Brain pericyte (primary cell): ENCODE measurements at places on chromosomes 3 and 15.
A peak's percentile ranks its signal among the peaks of the same experiment; 100 is the strongest.

DNA sequence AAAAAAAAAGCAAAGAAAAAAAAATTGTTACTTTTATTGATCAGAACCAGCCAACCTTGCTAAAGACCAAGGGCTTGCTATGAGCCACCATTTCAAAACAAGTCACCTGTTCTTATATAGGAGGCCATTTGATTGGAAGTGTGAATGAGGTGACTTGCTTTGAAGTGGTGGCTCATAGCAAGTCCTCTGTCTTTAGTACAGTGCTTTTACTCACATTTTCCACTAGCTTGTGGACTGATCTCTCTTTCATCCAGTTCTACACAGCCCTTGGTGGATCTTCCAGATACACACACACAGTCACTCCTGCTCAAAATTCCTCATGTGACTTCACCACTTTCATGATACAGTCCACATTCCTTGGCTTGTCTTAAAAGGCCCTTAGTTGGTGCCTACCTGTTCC is 13.5 kb downstream of the CLSTN2 start:
- no peak for DNase-seq

DNA sequence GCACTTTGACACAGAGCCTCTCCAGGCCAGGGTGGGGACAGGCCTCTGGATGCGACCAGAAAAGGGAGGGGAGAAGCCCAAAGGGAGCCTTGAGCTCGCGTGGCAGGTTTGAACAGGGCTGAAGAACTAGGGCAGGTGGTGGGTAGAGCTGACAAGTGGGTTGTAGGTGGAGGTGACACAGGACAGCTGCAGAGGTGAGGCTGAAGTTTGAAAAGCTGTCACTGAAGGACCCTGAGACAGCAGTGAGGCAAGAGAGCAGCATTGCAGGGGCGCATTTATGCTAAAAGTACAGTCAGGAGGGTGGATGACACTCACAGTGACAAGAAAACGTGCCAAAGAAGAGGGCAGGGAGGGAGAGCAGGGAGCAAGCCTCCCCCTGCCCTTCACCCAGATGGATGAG is 21.8 kb upstream of the EPB42 start:
- no peak for DNase-seq

DNA sequence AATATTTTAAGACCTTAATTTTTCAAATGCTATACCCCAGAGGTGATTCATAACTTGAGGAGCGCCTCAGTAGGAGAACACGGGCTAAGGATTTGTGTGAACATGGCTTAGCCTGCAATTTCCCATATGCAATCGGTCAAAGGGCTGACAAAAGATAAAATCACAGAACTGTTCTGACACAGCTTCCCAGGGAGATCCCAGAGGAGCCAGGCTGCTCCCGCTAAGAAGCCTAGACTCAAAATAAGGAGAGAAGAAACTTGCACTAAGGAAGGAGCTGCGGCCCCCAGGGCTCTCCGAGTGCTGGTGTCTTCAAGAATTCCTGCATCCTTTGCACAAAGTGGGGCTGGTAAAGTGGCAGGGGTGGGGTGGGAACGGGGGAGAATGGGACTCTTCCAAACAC is 106.3 kb upstream of the DLG1 start:
- DNase-seq: no peak

- DNase-seq: no peak
Measured at GRCh38 chr3:177084616-177085015, 112.7 kb downstream of the TBL1XR1 start.

GRCh38 chr3:142946861-142947260 is 16.6 kb downstream of the PAQR9 start:
- DNase-seq: no peak

GRCh38 chr3:117910820-117911521 is 1123.7 kb downstream of the IGSF11 start:
- no peak for DNase-seq

DNA sequence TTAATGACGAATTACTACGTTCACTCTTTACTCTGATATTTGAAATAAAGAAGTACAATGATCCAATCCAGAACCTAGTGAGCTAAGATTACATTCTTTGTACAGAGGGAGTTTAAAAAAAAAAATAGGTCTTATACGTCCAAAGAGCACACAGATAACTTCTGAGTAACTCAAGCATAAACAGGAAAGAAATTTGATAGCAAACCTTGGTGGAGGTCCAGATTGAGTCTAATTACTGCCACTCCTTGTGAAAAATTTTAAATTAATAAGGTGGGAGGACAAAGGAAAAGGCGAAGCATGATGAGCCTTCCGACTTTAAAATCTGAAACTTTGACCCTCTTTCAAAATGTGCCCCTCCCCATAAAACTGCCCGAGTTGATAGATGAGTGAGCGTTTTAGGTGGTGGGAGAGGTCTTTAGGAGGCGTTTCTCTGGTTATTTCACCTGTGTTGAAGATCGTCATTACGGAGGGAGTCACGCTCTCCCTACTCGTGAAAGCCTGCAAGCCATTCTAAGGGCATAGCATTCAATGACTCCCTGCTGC is 127.0 kb upstream of the ROBO2 start:
- no peak for DNase-seq

DNA sequence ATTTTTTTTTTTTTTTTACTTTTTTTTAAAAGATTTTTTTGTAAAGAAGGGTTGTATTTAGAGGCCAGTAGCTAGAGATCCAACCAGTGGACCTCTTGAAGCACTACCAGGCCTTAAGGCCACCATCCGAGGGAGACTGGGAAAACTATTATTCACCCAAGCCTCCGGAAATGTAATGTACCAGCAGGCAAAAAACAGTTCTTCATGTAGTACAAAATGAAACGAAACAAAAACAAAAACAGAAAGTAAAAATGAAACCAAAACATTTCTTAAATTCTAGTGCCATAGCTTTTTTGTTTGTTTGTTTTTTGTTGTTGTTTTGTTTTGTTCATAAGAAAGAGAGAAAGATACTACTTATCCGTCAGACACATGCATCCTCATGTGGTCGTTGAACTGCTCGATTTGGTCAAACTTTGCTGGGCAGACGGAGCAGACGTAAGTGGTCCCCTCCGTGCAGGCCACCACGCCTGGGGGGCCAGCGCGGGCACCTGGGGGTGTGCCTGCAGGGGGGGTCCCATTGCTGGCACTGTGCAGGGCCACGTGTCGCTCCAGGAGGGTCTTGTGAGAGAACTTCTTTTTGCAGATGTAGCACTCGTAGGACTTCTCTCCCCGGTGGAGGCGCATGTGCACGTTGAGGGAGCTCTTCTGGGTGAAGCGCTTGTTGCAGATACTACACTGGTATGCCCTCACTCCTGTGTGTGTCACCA is 45.0 kb downstream of the TIGIT start:
- no peak for DNase-seq

- peak; percentile 82 for DNase-seq
Measured at GRCh38 chr3:113275929-113276750, 64.8 kb downstream of the BOC start.

DNA sequence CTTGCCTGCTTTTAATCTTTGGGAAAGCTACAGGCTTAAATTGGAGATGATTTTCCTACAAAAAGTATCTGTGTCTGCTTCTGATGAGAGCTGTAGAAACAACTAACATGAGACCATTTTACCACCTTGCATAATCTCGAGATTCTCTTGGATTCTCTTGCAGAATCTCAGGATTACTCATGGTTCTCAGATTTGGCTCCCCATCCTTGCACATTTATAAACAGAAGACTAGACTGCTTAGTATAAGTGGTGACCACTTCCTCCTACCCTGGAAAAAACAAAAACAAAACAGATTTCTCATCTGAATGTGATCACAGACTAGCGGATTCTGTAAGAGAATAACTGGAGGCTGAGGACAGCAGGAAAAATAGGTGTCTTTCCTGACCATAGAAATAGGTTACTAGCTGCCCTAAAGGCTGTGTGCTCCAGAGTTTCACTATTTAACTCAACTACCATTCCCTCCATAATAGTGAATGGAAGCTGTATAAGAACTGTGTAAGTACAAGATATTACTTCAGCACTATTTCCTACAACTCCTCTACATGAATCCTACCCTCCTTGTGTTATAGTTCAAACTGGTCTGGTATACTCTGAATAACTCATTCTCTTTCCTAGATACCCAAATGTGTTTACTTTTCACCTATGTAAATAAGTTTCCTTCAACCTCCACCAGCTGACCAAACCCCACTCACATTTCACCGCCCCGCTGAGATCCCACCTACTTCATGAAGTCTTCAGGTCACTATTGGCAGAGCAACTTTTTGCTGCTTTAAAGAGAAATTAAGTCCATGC is 122.2 kb upstream of the C2CD4B start:
- DNase-seq: no peak

GRCh38 chr3:30872879-30873278 is 21.6 kb downstream of the GADL1 start:
- no peak for DNase-seq

DNA sequence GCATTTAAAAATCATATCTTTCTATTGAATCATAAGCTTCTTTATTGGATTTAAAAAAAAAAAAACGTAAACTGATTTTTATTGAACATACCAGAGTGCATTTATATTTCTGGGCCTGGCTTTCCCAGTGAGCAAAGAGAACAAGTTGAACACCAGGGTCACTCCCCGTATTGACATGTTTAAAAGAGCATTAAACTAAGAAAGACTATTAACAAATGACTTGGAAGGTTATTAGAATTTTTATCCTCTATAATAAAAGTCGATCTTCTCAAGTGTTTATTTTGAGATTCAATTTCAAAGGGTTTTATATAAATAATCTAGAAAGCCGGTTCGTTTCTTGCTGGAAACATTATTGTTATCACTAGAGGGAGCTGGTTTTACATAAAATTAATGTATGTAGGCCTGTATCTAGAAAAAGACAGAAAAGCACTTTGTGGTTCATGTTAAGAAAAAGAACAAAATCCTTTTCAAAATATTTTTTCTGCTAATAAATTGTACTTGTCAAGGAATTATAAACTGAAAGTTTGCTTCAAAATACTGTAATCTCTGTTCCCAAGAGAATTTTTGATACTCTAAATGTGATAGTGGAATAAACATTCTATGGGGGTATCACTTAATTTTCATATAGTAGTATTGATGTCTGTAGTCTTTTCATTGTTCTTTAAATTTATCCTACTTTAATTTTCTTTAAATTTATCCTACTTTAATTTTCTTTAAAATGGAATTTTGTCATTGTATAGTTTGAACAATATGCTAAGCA is 321.8 kb upstream of the MME start:
- DNase-seq: no peak

DNA sequence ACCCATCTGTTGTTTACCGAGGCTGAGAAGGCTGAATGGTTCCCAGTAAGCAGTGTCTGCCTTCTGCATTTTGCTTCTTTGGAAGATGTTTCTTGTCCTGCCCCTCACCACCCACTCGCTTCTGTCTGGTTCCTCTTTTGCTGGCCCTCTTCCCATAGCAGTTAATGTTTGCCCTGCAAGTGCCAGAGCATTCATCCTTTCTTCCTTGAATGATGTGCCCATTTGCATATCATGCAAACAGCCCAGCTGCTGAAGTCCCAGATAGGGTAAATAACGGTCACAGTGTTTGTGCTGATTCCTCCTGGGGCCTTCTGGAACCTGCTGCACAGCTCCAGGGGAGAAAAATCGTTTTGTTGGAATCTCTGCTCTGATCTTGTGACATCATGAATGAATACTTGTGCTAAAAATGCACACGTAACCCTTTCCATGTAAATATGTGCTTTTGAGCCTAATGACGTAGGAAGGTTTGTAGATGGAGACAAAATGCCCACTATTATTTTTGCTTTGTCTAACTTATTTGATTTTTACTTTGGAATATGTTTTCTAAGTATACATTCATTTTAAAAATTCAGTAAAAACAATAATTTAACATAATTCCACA is 381.0 kb downstream of the SOX2 start:
- no peak for DNase-seq

GRCh38 chr15:87045746-87046145 is 966.1 kb downstream of the AGBL1 start:
- DNase-seq: no peak

DNA sequence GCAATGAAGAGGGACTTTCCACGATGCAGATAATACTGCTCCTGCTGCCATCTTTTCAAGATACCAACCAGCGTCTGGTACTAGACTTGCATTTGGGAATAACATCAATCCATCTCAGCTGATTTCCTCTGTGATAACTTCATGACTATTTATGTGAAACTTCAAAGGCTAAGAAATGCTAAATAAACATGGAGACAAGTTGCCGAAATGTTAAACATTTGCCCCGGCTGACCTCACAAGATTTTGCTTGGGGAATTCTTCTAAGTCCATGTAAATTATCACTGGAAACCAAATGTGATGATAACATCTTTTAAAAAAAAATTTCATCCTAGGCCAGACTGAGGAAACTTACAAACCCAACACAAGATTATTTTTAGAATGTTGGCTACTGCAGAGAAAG is 185.8 kb upstream of the PRICKLE2 start:
- DNase-seq: no peak

DNA sequence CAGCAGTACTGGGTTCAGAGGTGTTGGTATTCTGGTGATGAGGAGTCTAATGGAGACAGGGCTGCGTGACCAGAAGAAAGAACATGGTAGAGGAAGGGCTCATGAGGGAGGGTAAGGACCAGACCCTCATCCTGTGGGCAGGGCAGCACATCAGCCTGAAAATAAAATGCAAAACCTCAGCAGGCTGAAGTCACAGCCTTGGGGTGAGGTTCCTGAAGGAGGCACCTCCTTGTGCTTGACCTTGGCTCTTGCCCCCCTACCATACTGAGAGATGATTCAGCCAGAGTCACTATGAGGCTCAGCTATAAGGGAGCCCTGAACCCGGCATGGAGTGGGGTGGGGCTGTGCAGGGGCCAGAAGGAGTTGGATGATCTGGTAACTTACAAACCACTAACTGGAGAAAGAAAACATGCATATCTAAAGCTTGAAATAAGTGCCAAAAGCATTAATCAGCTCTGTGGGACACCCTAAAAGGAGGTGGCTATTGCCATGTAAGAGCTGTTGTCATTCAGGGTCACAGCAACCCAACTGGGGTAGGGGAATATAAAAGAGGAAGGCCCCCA is 60.2 kb downstream of the CORO2B start:
- no peak for DNase-seq

GRCh38 chr3:46500656-46501635 is 3.2 kb downstream of the RTP3 start:
- DNase-seq: no peak

DNA sequence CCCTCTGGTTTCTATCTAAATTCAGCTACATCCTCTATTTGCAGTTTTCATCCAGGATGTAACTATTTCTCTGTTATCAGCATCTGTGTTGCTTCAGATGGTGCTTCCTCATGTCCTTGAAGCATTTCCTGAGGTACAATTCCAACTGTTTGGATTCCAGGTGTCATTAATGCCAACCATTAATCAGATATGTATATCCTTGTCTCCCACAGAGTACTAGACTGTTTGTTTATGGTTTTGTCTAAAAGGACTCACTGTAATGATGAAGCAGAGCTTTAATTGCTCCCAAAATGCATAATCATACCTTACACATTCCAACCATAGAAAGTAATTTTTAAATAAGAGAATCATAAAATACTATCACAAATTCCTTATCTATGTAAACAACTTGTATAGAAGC is 288.5 kb upstream of the MME start:
- no peak for DNase-seq
